ENCODE measurements at places on chromosomes 5 and 9. TPM values are rescaled to one million over a fixed set of nuclear protein-coding genes. Genes with fewer than 3 reads are reported as not detected.
A peak's percentile ranks its signal among the peaks of the same experiment; 100 is the strongest.

DNA sequence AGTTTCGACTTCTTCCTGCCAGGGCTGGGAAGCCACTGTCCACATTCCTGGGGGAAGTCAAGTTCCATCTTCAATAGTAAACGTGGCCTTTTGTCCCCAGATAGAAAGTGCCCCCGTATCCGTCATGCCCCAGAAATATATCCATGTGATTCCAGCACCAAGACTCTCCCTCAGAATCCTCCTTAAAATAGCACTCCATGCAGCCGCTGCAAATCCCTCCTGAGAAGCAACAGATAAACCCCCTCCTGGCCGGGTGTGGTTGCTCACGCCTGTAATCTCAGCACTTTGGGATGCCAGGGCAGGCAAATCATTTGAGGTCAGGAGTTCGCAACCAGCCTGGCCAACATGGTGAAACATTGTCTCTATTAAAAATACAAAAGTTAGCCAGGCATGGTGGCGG is 126.1 kb downstream of the OLFM1 start:
- no peak for DNase-seq

GRCh38 chr5:7789567-7789966 is 61.4 kb downstream of the CFAP90 start:
- no peak for DNase-seq

GALT gene
- total RNA-seq: 63.6 TPM

GRCh38 chr5:83925955-83926337 is 205.3 kb upstream of the HAPLN1 start:
- no peak for DNase-seq

- DNase-seq: peak; percentile 13
These were observed 478 bp downstream of the TEX10 start for GRCh38 chr9:100352201-100352726.

DNA sequence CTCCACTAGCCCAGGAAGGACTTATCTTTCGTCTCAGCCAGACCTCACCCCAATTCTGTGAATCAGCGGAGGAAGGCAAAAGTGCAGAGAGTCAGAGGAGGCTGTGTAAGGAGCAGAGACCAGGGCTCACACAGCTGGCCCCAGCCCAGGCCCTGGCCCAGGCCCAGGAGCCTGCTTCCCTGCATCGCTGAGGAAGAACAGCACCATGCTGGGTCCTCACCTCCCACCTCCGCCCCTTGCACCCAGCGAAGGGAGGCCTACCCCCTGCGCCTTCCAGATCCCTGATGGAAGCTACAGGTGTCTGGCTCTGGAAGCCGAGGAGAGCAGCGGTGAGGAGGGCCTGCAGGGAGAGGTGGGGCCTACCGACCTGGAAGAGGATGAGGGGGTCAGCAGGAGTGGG is 22.3 kb upstream of the SYNPO start:
- no peak for DNase-seq
